ENCODE measurements at places on chromosomes 1 and 21.

GRCh38 chr1:108050158-108050557 lies 85.2 kb upstream of the VAV3 start:
- H3K4me1 ChIP-seq, result peaks cover 10% of the 10 kb centered on the region
- no peaks in the 10 kb centered on the region for H3K27me3 ChIP-seq
- no peak overlapping the region for H3K27ac ChIP-seq
- H3K4me3 ChIP-seq, result no peak overlapping the region
- no peak for DNase-seq

DNA sequence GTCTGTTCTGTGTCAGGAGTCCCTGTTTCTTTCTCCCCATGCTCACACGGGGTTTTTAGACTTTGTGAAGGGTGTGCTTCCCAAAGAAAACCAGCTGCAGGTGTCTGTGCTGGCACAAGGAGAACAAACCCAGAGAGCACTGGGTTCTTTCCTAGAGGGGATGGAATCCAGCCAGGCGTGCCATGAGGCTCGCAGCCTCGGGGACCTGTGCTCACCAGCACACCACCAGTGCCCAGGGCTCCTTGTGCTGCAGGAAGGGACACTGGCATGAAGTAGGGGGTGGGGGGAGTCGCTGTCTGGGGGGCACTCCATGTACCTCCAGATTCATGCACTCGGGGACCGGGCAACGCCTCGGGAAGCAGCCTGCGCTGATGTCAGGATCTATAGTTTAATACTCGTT lies 57.9 kb downstream of the AGPAT3 start:
- H3K27me3 ChIP-seq, result no peaks in the 10 kb centered on the region
- peaks cover 65% of the 10 kb centered on the region for H3K4me1 ChIP-seq
- H3K4me3 ChIP-seq, result no peak overlapping the region
- no peaks in the 10 kb centered on the region for H3K36me3 ChIP-seq

DNA sequence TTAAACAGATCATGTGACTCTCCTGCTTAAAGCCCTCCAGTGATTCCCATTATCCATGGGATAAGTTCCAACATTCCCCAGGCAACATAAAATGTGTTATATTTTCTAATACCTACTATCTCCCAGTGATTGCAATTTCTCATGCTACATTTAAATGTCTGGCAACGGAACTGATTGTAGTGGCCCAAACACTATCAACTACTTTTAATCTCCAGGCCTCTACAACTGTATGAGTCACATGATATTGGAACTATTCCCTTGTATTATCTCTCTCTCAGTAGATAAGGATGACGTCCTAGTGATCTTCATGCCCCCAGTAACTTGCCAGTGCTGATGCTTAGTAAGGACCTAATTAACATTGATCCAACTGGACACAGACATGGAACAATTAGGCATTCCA lies 49.9 kb downstream of the ERICH3 start:
- H3K4me1 ChIP-seq, result no peaks in the 10 kb centered on the region
- no peaks in the 10 kb centered on the region for H3K27me3 ChIP-seq
- H3K36me3 ChIP-seq, result no peaks in the 10 kb centered on the region

DNA sequence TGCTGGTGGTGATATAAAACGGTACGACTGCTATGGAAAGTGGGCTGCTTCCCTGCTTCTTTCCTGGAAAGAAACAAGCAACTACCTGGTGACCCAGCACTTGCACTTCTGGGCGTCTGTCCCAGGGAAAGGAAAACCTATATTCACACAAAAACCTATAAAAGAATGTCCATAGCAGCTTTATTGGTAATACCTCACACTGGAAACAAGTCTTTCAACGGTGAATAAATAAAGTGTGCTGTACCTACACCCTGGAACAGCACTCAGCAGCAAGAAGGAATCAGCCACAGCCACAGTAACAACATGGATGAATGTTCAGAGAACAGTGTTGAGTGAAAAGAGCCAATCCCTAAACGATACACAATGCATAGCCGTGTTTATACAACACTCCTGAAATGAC lies 19.9 kb downstream of the SLC19A1 start:
- H3K36me3 ChIP-seq, result no peaks in the 10 kb centered on the region
- no peak for DNase-seq
- H3K27ac ChIP-seq, result no peak overlapping the region
- no peak overlapping the region for H3K4me3 ChIP-seq

GRCh38 chr1:111976332-111976731 lies 13.1 kb downstream of the KCND3 start:
- H3K27ac ChIP-seq, result no peak overlapping the region
- H3K36me3 ChIP-seq, result no peaks in the 10 kb centered on the region
- H3K27me3 ChIP-seq, result no peaks in the 10 kb centered on the region
- H3K4me1 ChIP-seq, result no peaks in the 10 kb centered on the region
- DNase-seq, result no peak
- no peak overlapping the region for H3K4me3 ChIP-seq

DNA sequence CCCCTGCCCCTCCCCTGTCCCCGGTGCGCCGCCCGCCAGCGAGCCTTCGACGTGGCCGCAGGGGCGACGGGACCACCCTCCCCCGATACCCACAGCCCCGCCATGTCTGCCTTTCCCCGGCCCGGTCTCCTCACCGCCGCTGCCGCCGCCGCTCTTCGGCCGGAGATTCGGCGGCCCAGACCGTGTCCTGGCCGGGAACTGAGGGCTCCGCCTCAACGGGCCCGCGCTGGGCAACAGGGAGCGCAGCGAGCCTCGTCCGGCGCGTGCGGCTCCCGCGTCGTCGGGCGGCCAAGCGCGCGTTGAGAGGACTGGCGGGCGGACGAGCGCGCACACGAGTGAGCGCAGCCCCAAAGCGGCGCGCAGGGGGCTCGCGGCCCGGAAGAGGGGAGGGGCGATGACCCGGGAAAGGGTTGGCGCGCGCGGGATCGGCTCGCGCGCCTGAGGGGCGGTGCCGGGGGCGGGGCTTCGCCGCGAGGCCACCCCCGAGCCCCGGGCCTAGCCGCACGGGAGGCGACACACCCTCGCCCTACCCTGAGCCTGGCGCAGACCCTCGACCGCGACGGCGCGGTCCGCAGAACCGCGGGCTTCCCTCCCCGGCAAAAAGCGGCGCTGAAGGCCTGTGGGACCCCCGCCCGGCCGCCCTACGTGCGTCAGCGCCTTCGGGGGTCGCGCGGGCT lies at the start of gene BTG3:
BTG3 (minus strand) TSS at position 337 of the 677 bp plus-strand sequence. CDS start 3,757 bp downstream, outside the sequence.
- H3K36me3 ChIP-seq, result no peaks in the 10 kb centered on the region
- DNase-seq, result no peak
- H3K27ac ChIP-seq, result peak within 1 kb of the TSS; percentile 94
- no peaks in the 10 kb centered on the region for H3K27me3 ChIP-seq
- H3K4me1 ChIP-seq, result peaks cover 27% of the 10 kb centered on the region
- peak within 1 kb of the TSS; percentile 74 for H3K4me3 ChIP-seq

GRCh38 chr21:42685036-42685435 lies 31.6 kb downstream of the PDE9A start:
- no peak overlapping the region for H3K4me3 ChIP-seq
- H3K27ac ChIP-seq, result no peak overlapping the region
- no peaks in the 10 kb centered on the region for H3K27me3 ChIP-seq
- no peaks in the 10 kb centered on the region for H3K36me3 ChIP-seq
- H3K4me1 ChIP-seq, result no peaks in the 10 kb centered on the region

DNA sequence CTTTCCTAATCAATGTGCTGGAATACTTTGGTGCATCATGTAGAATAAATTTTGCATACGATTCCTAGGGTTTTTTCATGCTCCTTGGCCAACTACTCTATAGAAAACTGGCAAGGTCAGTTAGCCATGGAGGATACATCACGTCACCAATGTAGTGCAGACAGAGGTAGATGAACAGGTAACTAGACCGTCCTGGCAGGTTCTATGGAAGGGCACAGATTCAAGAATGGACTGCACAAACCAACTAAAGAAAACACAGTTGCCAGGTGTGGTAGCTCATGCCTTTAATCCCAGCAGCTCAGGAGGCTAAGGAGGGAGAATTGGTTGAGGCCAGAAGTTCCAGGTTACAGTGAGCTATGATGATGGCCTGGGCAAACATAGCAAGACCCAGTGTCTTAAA lies 9.9 kb downstream of the MTF1 start:
- no peak overlapping the region for H3K4me3 ChIP-seq
- no peaks in the 10 kb centered on the region for H3K27me3 ChIP-seq
- H3K27ac ChIP-seq, result no peak overlapping the region
- peaks cover 67% of the 10 kb centered on the region for H3K4me1 ChIP-seq
- DNase-seq, result no peak

- H3K36me3 ChIP-seq, result no peaks in the 10 kb centered on the region
- H3K27me3 ChIP-seq, result no peaks in the 10 kb centered on the region
- H3K27ac ChIP-seq, result no peak overlapping the region
- no peak for DNase-seq
- H3K4me3 ChIP-seq, result no peak overlapping the region
These were observed 37.4 kb downstream of the RASSF5 start for GRCh38 chr1:206544562-206545257.

GRCh38 chr1:172698224-172698623 lies 39.3 kb downstream of the FASLG start:
- DNase-seq, result no peak
- no peaks in the 10 kb centered on the region for H3K36me3 ChIP-seq
- H3K4me1 ChIP-seq, result no peaks in the 10 kb centered on the region

DNA sequence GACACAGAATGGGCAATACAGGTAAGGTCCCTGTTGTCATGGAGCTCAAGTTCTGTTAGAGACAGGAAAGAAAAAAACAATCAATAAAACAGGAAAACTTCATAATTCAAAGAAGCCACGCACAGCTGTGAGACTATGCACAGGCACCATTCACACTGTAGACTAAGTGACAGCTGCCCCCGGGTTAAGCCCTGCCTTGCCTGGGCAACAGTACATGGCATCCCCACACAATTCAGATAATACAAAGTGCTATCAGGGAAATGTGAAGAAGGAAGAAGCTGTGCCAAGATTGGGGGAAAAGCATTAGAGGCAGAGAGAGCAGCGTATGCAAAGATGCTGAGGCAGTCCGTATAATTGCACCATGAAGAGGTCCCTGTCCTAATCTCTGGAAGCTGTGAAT lies 9.0 kb upstream of the KCNE2 start:
- H3K36me3 ChIP-seq, result no peaks in the 10 kb centered on the region
- H3K27ac ChIP-seq, result no peak overlapping the region
- no peaks in the 10 kb centered on the region for H3K4me1 ChIP-seq
- no peaks in the 10 kb centered on the region for H3K27me3 ChIP-seq
- DNase-seq, result no peak

DNA sequence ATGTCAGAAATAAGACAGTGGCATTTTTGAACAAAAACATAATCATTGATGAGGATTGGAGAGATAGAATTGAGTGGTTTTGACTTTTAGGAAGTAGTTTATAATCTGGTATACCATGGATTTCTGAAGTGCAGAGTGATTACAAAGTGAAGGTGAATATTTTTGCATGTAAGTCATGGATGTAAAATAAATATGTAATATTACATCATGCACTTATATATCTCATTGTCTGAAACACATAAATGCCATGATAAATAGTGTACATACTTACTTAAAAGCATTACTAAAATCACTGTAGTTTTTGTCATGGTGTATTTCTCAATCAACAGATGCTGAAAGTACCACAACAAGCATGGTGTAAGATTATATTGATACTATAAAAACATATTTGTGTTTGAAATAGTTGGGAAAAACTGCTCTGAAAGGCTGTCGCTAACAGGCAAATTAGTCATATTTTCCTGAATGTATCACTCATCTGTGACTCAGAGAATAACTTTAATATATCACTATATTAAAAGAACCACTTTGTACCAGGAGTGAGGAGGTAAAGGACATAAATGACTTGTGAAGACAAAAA lies 24.8 kb upstream of the RGS18 start:
- no peak overlapping the region for H3K27ac ChIP-seq
- H3K4me1 ChIP-seq, result no peaks in the 10 kb centered on the region
- H3K36me3 ChIP-seq, result no peaks in the 10 kb centered on the region
- H3K27me3 ChIP-seq, result no peaks in the 10 kb centered on the region

- no peaks in the 10 kb centered on the region for H3K36me3 ChIP-seq
- DNase-seq, result no peak
- no peak overlapping the region for H3K4me3 ChIP-seq
- peaks cover 53% of the 10 kb centered on the region for H3K4me1 ChIP-seq
These were observed 4.5 kb upstream of the COL16A1 start for GRCh38 chr1:31708324-31708723.

DNA sequence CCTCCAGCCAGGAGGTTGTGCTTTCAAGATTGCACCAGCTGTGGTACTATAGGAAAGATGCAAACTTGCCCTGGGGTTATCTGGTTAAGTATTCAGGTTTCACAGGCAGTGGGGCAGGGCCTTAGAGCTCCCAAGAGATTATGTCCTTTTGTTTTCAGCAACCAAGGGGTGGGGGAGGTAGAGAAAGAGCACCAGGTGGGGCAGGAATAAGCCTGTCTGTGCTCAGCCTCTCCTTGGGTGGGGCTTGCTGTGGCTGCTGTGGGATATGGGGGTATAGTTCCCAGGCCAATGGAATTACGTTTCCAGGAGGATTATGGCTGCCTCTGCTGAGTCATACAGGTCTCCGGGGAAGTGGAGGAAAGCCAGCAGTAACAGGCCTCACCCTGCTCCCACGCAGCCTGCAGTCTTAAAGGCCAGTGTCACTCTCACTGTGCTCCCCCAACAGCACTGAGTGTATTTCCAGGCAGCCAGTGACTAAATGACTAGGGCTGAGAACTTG lies 508.6 kb downstream of the RWDD3 start:
- H3K4me1 ChIP-seq, result peaks cover 7% of the 10 kb centered on the region
- H3K36me3 ChIP-seq, result no peaks in the 10 kb centered on the region
- no peaks in the 10 kb centered on the region for H3K27me3 ChIP-seq
- no peak overlapping the region for H3K27ac ChIP-seq

DNA sequence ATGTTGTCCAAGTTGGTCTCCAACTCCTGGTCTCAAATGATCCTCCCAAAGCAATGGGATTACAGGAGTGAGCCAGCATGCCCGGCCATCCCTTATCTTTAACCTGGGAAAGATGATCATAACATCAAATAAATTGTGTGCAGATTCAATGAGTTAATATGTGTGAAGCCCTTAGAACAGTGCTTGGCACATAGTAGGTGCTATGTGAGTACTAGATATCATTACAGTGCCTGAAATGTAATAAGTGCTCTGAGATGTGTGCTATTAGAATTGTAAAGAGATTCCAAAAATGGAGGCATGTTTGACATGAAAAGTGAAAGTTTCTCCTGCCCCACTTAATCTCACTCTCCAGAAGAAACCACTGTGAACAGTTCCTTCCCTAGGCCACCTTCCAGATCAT lies 71.8 kb downstream of the RUNX3 start:
- no peak for DNase-seq
- H3K4me3 ChIP-seq, result no peak overlapping the region
- H3K4me1 ChIP-seq, result no peaks in the 10 kb centered on the region
- H3K27me3 ChIP-seq, result no peaks in the 10 kb centered on the region

- no peak overlapping the region for H3K27ac ChIP-seq
- peaks cover 39% of the 10 kb centered on the region for H3K4me1 ChIP-seq
- no peak for DNase-seq
- no peaks in the 10 kb centered on the region for H3K27me3 ChIP-seq
These were observed 51.3 kb downstream of the ABL2 start for GRCh38 chr1:179178183-179178582.

Data from vagina (tissue), 2 donors.